ENCODE measurements at places on chromosomes 4 and X.

DNA sequence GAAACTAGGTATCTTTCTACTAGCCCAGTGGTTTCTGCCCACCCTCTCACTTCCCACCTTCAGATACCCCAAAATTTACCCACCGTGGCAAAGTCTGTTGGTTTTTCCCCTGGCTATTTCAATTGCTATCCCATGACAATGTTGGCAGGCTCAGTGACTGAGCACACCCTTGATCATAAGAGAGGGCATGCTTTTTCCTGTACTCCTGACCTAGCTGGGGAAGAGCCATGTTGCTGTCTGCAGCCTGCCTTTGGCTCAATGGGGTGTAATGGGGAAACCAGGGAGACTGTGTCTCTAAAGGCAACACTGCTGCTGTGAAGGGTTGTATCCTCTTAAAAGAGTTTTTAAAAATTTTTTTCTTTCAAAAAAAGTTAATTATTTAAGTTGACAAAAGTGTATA is 90.4 kb upstream of the CITED1 start:
- DNase-seq, result no peak

- no peak for DNase-seq
These were observed 5.4 kb upstream of the SHOX start for GRCh38 chrX:625137-625691.

DNA sequence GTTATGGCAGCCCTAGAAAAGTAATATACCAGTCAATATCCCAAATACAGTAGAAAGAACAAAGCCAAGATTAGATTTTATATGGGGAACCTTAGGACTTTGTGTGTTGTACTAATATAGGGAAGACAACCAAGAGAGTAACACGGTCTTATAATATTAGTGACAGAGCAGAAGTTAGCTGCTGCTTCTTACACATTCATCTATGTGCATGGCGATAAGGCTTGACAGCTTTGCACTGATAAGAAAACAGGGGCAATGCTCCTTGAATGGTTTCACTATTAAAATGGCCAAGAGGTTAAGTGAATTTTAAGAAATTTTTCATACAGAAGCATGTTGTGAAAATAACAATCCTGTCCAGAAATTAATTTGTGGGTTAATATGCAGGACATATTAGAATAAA is 521.6 kb downstream of the CCSER1 start:
- no peak for DNase-seq

DNA sequence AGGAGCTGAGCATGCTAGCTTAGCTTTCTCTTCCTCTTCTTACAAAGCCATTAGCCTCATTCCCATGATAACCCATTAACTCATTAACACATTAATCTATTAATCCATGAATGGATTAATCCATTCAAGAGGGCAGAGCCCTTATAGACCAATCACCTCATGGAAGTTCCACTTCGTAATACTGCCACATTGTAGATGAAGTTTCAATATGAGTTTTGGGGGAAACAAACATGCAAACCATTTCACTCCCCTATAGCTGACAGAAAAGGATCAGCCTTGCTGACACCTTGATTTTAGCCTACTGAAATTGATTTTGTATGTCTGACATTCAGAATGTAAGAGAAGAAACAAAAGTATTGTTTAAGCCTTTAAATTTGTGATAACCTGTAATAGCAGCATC is 251.8 kb upstream of the GALNTL6 start:
- DNase-seq, result no peak

DNA sequence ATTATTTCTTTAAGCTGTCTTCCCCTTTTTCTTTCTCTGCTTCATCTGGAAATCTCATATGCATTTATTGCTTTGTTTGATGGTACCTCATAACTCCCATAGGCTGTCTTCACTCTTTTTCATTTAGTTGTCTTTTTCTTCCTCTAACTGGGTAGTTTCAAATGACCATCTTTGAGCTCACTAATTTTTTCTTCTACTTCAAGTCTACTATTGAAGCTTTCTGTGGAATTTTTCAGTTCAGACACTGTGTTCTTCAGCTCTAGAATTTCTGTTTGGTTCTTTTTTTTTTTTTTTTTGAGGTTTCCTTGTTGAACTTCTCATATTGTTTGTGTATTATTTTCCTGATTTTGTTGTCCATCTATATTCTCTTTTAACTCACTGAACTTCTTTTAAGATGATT is 23.0 kb downstream of the CASK start:
- DNase-seq, result no peak

DNA sequence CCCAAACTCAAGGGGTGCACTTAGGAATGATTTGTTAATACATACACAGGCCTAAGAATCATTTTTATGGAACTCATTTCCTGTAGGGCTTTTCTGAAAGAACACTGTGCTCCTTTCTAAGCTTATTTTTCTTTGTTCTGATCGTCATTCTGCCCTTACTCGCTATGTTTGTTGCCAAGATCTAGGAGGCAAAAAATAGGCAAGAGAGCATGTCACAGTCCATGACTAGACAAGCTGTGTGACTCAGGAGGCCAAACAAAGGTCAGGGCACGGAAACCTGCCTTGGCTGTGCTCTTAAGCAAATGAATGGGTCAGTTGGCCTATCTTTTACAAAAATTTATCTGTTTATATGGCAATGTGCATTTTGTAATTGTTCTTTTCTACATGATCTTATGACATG is 42.5 kb upstream of the C1GALT1C1 start:
- DNase-seq, result no peak

GRCh38 chr4:174398728-174399127 is 115.0 kb downstream of the CEP44 start:
- no peak for DNase-seq

DNA sequence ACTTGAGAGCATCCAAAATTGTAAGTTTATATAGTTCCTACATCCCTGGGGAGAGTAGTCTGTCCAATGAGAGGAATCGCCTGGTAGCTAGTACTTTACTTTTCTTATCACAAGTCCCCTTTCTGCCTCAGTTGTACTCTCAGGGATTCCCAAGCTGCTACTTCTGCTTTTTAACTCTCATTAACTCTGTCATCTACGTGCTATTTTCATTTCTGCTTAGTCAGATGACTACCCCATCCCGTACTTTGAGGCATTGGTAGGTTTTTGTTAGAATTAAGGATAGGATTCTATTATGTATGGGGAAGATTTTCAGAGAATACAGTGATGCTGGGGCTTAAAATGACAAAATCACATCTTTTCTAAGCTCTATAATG is 24.7 kb downstream of the RBPJ start:
- DNase-seq, result no peak

DNA sequence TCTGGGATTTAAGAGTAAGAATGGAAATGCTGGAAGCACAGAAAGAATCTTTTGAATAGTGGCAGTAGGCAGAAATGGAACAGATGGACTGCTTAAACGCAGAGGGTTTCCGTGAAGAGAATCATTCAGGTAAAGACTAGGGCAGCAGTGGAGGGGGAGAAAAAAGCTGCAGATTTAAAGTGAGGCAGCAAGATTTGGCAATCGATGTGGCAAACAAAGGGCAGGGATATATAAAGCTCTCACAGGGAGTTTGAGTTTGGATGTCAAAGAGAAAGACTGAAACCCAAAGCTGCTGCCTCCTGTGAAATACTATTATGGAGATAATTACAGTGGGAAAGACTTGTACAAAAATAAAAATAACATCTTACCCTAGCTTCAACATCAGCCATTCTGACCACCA is 384.0 kb downstream of the CENPC start:
- DNase-seq, result no peak
